ENCODE measurements at places on chromosomes 4 and X.

GRCh38 chr4:38124961-38125360 is 164.8 kb downstream of the PTTG2 start:
- DNase-seq: no peak

GRCh38 chrX:54076903-54077302 is 32.6 kb upstream of the PHF8 start:
- DNase-seq: no peak

DNA sequence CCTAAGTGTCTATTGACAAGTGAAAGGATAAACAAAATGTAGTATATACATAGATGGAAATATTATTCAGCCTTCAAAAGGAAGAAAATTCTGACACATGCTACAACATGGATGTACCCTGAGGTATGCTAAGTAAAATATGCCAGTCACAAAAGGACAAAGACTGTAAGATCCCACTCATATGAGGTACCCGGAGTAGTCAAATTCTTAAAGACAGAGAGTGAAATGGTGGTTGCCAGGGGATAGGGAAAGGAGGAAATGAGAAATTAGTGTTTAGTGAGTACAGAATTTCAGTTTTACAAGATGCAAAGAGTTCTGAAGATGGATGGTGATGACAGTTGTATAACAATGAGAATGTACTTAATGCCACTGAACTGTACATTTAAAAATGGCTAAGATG is 102.3 kb upstream of the NAP1L5 start:
- no peak for DNase-seq

- no peak for DNase-seq
Observed at GRCh38 chr4:90211174-90211573, 84.0 kb downstream of the CCSER1 start.

DNA sequence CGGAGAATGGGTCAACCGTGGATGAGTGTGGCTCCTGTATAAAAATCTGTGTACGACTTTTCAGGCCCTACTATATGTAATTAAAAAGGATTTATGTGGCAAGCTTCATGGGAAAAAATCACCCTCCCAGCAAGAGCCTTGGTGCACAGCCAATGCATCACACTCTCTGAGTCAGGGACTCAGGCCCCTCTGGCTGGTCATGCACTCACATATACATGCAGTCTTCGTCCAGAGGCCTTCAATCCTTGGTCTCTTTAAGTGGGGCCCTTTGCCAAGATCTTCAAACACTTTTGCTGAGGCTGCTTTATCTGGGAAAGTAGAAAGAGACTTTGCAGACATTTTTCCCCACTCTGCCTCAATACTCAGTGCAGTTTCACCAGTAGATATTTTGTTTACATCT is 311.4 kb upstream of the FSTL5 start:
- no peak for DNase-seq

- DNase-seq: no peak
Observed at GRCh38 chr4:119835613-119835910, 207.0 kb upstream of the PDE5A start.

- DNase-seq: no peak
Observed at GRCh38 chr4:188012426-188012945, 16.9 kb downstream of the ZFP42 start.

DNA sequence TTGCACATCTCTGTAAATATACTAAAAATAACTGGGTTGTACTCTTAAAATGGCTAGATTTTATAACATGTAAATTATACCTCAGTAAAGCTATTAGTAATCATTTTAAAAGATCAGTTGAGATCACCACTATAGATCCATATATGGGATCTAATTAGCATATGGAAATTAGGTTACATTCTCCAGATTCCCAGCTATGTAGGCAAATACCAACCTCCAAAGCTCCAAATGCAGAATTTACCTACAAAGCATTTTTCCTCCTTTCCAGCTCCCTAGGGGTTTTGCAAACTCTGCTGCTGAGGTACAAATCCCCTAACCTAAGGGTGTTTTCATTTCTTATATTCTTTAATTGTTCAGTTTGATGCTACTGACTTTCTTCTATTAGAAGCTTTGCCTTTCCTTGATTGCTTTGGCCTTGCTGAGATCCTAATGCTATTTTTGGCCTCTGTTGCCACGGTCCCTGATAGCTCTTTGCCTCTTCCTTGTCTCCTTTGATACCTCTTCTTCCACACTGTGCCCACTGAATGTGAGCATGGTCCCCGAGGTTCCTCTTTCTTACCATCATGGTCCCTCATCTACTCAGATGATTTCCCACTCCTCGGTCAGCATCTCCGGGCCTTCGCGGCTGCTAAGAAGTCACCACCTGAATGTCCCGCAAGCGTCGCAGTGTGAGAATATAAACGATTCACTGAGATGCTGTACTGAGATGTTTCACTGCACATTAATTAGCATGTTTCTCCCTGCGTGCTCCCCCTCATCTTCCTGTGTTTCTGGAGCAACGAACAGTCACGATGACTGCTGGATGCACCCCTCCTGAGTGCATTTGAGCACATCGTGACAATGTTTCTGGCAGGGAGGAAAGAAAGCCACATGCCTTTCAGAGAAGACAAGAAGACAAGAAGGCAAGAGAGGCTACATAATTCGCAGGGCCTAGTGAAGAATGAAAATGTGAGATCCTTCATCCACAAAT is 23.8 kb downstream of the ENPP6 start:
- no peak for DNase-seq

DNA sequence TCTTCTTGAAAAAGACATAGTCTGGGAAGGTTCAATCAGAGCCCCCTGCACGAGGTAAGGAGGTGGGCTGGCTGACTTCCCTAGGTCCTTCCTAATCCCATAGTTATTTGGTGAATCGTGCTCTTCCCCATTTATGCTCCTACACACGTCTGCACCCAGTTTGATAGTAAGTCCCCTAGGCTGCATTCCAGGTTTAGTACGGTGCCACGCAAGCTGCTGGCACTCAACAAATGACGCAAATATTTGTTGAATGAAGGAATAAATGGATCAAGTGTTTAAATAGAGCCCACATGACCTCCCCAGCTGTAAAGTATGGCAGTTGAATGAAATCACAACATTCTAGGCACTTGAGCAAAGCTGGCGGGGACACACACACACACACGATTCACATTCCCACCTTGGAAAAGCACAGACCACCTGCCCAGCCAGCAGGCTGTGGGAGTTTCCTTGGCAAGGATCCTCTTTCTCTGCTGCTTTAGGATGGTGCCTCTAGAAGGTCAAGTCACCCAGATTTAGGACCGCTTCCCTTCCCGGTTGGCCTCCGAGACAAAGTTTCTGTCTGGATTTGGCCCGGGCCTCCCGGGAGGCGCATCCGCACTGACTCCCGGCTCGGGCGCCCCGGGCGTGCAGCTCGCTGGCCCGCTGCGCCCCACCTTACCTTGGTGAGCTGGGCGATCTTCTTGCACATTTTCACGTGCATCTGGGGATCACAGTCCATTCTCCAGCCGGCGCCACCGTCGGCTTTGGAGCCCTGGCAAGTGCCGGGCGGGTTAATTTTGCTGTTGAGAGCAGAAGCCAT is 721 bp downstream of the FAM184B start:
- no peak for DNase-seq

GRCh38 chr4:8185295-8185694 is 13.8 kb upstream of the SH3TC1 start:
- DNase-seq: no peak

DNA sequence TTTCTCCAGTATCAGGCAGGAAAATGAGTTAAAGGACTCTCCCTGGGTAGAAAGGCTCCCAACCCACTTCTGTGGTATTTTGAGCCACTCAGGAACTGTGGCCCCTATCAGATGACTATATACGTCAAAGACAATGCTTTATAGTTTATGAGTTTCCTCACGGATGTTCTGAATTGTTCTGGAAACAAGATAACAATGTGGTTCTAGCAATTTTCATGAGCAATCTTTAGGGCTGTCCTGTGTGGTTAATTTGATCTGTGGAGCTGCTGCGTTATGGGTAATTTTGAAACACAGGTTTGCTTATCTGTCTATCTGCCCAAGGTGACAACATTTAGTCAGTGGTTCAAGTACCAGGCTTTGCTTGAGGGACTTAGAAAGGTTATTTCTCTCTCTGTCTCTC is 46.7 kb upstream of the IL2 start:
- DNase-seq: no peak

DNA sequence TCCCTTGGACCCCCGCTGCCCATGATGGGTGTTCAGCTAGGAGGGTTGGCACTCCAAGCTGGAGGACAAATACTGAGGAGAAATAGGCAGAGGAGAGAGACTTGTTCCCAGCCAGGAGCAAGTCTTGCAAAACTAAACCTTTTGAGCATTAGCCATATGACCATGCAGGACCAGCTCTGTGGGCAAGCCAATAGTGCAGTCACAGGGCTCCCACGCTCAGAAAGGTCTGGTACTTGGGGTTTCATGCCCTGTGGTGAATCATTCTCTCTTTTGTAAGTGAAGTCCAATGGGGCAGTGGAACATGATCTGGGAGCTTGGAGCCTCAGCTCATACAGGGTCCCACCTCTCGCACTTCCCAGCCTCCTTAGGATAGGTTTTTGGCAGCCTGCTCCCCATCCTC is 300.9 kb downstream of the BCOR start:
- no peak for DNase-seq

DNA sequence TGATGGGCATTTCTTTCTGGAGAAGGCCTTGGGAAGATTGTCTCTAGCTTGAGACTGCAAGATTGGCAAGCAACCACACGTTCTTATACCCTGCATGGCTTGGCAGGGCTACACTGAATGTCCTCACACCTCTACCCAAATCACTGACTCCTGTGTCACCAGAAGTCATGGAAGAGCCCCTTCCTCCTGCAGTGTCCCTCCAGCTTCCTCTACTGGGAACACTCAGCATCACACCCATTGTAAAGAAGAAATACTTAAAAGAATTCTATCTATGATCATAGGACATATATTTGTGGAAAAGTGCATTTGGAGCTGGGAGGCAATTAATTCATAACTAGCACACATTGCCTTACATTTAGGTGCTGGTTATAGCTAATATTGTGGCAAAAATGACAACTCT is 113.1 kb downstream of the CCSER1 start:
- DNase-seq: no peak

GRCh38 chrX:131399678-131400428 is 110.7 kb upstream of the IGSF1 start:
- no peak for DNase-seq

- no peak for DNase-seq
Observed at GRCh38 chr4:8532245-8532781, 47.9 kb upstream of the GPR78 start.

- DNase-seq: no peak
Observed at GRCh38 chr4:178316211-178316610, 874.0 kb upstream of the AGA start.

DNA sequence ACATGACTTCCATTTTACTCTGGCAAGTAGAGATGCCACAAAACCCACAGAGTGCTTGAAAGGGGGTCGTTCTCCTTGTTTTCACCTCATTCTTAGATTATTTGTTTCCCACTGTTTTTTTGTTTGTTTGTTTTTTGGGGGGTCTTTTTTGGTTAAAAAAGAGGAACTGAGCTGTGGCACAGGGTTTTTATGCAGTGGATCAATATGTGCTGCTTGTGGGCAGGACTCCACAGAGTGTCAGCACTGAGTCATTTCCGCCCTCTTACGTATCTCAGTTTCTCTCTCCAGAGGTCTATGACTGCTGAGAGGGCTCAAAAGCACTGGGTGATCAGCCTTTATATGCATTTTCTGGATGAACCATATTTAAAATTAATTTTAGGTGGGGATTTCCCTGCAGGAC is 268.1 kb upstream of the GRID2 start:
- no peak for DNase-seq

DNA sequence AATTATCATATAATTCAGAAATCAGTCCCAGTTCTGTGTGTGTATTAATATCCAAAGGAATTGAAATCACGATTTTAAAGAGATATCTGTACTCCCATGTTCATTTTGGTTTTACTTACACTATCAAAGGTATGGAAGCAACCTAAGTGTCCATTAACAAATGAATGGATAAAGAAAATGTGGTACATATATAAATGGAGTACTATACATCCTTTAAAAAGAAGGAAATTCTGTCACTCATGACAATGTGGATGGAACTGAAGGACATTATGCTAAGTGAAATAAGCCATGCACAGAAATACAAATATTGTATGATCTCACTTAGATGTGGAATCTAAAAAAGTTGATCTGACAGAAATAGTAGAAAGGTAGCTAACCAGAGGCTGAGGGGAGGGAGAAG is 63.8 kb downstream of the CD99L2 start:
- no peak for DNase-seq

DNA sequence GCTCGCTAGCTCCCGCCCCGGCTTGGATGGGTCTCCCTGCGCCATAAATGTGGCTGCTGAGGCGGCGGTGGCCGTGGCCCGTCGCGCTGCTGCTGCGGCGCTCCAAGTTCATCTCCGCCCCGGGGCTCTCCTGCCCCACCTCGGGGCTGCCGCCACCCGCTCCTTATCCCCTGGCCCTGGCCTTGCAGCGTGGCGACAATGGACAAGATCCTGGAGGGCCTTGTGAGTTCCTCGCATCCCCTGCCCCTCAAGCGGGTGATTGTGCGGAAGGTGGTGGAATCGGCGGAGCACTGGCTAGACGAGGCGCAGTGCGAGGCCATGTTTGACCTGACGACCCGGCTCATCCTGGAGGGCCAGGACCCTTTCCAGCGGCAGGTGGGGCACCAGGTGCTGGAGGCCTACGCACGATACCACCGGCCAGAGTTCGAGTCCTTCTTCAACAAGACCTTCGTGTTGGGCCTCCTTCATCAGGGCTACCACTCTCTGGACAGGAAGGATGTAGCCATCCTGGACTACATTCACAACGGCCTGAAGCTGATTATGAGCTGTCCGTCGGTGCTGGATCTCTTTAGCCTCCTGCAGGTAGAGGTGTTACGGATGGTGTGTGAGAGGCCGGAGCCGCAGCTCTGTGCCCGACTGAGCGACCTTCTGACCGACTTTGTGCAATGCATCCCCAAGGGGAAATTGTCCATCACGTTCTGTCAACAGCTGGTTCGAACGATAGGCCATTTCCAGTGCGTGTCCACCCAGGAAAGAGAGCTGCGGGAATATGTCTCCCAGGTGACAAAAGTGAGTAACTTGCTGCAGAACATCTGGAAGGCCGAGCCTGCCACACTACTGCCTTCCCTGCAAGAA is 763 bp downstream of the USP38 start:
- DNase-seq: no peak

DNA sequence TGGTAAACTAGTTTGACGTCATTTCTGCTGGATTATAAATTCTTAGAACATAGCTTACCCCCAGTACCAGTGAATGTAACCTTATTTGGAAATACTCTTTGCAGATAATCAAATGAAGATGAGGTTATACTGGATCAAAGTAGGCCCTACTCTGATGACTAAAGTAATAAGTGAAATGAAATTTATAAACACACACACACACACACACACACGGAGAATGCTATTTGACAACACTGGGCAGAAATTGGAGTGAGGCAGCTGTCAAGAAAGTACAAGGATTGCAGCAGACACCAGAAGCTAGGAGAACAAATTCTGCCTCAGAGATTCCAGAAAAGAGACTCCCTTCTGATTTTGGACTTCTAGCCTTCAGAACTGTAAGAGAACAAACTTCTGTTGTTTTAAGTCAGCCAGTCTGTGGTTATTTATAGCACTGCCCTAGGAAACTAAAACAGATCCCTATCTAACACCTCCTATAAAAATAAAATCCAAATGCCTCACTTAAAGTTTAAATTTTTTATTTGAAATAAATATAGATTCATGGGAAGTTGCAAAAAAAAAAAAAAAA is 448.6 kb downstream of the PCDH18 start:
- DNase-seq: no peak

- no peak for DNase-seq
Observed at GRCh38 chrX:50430917-50431575, 39.6 kb downstream of the DGKK start.

All from SIG-M5 (cell line).